Renal pelvis (tissue), 12 donors: ENCODE measurements at places on chromosomes 5 and 9.

GRCh38 chr5:119409235-119409815 is 43.0 kb upstream of the HSD17B4 start:
- no peak for DNase-seq

- DNase-seq, result no peak
These were observed 18.2 kb upstream of the WDR38 start for GRCh38 chr9:124835026-124835557.

- peak; percentile 37 for DNase-seq
These were observed 37.1 kb upstream of the RAPGEF6 start for GRCh38 chr5:131671994-131672655.

DNA sequence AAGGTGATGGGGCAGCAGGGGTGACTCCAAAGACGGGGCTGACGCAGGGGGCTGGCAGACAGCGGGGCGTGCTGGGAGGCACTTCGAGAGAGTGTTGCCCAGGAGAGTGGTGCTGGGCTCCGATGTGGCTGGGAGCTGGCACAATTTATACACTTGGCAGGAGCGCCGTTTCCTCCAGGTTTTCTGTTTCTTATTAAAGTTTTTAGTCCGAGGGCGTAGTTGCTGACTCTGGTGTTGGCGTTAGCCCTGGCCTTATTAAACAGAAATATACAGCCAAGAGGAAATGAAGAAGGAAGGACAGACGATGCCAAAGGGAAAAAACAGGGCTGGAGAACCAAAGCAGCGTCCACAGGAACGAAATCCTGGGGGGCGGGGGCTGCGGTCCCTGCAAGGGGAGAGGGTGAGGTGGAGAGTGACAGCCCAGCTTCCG is 139.6 kb upstream of the PHYKPL start:
- no peak for DNase-seq

GRCh38 chr9:137832830-137833590 is 44.6 kb upstream of the CACNA1B start:
- DNase-seq, result no peak

- DNase-seq, result no peak
These were observed 2.2 kb upstream of the MEGF9 start for GRCh38 chr9:120716483-120716882.
